Stimulated activated CD4-positive, alpha-beta T cell treated with anti-CD3 and anti-CD28 coated beads, Interleukin-4, amount 100 ng/mL, for 24 hours (primary cell): ENCODE measurements at places on chromosomes 3 and 15.

DNA sequence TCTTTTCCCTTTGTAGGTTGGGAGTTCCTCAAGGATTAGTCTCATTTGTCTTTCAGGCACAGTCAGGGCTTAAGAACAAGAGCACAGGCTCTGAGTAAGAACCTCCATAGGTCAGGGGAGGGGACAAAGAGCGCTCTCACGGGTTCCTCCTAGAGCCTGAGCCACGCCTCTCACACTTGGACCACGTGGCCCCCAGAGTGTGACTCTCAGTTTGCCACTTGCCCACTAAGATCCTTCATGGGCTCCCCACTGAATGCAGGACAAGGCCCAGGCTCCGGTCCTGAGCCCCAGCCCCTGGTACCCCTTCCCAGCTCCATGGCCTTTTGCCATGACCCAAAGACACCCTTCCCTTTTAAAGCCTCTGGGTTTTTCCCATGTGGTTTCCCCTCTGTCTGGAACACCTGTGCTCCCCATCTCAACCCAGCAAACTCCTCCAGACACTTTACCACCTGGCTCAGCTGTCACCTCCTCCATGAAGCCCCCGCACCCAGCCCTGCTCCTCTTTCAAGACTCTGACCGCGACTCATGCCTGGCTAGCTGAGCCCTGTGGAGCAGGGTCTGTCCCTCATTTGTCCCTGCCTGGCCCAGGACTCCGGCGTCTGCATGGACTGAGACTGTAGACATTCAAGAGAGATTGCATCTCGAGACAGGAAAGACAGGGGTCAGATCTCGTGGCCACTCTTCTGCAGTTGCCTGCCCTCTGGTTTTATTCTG, 32.7 kb downstream of the IQSEC1 start:
- DNase-seq: peak; percentile 32

DNA sequence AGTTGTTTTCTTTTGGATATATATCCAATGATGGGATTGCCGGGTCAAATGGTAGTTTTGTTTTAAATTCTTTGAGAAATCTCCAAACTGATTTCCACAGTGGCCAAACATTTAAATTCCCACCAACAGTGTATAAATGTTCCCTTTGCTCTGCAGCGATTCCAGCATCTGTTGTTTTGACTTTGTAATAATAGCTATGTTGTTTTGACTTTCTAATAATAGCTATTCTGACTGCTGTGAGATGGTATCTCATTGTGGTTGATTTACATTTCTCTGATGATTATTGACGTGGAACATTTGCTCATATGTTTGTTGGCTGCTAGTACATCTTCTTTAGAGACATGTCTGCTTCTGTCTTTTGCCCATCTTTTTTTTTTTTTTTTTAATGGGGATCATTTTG, 332.2 kb upstream of the GBE1 start:
- DNase-seq: no peak

GRCh38 chr3:52028572-52028971, 27.8 kb downstream of the DUSP7 start:
- DNase-seq: no peak

GRCh38 chr3:149473357-149474249, 894 bp upstream of the TM4SF4 start:
- DNase-seq: no peak

- no peak for DNase-seq
Observed at GRCh38 chr3:128241741-128242140, 88.5 kb downstream of the EEFSEC start.

- DNase-seq: no peak
Observed at GRCh38 chr15:91849749-91850161, 3.8 kb upstream of the SLCO3A1 start.
